ENCODE measurements at places on chromosomes 13 and 19. TPM values are rescaled to one million over a fixed set of nuclear protein-coding genes. Genes with fewer than 3 reads are reported as not detected.

DNA sequence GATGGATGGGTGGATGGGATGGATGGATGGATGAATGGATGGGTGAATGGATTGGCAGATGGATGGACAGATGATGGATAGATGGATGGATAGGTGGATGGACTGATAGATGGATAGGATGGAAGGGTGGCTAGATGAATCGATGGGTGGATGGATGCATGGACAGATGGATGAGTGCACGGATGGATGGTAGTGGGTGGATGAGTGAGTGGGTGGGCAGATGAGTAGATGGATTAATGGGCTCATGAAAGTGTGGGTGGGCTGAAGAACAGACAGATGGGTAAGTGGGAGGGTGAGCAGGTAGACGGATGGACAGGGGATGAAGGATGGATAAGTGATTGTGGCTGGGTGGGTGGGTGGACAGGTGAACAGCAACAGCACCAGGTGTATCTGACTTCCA lies 5.7 kb downstream of the SEMA6B start:
- DNase-seq, result no peak

DNA sequence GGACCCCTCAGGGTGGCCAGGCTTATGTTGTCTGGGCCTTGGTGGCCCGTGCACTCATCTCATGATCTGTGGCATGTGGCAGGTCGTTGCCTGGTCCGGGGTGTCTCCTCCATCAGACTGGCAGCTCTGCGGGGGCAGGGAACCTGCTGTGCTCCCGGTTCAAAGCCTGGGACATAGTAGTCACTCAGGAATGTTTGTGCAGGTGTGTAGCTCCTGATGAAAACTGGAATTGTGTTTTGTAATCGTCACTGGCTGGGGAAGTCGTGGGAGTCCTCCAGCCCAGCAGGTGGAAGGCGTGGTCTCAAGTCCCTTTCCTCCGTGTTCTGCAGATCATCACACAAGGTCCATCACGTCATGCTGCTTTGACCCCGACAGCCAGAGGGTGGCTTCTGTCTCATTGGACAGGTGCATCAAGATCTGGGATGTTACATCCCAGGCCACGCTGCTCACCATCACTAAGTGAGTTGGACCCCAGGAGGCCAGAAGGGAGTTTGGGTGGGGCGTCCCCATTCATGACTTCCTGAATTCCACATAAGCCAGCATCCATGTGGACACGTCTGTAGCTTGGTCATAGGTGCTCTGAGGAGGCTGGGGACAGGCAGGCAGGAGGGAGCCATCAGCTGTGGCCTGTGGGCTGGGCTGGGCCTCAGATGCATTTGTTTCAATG lies 19.1 kb downstream of the WDR88 start:
- DNase-seq, result no peak

GRCh38 chr13:51551416-51551815 lies 32.8 kb upstream of the WDFY2 start:
- DNase-seq, result no peak

DNA sequence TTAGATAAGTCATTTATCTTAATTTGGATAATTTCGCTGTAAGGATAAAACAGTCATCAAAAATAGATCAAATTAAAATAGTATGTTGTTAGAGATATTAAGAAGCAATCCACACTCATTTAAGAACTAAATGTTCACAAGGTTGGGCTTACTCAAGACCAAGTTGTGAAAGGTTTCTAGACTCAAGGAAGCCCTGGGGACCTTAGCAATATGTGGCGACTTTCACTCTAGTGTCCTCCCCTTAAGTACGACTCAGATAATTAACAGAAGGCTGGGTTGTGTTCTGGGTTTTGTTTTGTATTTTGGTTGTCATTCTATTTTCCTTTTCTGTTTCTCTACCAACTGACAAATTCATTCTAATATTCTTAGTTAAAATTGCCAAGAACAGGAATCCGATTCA lies 1008.0 kb downstream of the PCDH9 start:
- no peak for DNase-seq

GRCh38 chr19:46385636-46386035 lies 27.7 kb downstream of the CCDC8 start:
- no peak for DNase-seq

- DNase-seq, result no peak
Measured at GRCh38 chr13:75929076-75929475, 292.9 kb downstream of the LMO7 start.

DNA sequence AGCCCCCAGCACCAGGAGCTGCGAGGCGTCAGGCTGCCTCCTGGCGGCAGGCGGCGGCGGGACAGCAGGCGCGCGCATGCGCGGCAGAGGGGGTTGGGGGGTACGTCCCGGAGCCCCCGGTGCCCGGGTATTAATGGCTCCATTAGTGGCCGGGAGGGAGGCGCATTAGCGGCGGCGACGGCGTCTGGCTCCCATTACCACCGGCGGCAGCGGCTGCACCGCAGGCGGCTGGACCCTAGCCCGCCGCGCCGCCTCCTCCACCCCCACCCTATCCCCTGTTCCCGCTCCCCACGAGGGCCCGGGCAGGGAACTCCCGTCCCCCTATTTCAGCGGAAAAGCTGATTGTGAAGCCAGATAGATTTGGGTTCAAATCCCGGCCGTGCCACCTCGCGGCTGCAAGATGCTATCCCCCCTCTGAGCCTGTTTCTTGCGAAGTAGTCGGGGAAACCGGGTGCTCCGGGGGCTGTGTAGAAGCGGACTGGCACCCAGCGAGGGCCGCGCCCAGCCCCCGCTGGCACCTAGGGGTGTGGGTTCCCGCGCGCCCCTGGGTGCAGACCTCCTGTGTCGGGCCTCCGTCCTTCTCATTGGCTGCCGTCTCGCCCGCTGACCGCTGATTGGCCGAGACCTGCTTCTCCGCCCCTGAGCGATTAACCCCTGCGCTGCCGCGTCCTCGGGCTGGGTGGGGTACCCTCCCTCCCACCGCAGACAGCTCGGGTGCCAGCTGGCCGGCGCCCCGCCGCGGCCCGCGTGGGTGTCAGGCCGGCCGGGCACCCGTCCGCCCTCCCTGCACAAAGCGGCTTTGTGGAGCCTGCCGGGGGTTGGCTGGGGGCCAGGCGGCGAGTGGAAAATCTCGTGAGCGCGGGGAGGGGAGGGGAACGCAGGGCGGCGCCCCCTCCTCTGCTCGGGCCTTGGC lies 11.1 kb downstream of the CIC start:
- peak; percentile 91 for DNase-seq

DNA sequence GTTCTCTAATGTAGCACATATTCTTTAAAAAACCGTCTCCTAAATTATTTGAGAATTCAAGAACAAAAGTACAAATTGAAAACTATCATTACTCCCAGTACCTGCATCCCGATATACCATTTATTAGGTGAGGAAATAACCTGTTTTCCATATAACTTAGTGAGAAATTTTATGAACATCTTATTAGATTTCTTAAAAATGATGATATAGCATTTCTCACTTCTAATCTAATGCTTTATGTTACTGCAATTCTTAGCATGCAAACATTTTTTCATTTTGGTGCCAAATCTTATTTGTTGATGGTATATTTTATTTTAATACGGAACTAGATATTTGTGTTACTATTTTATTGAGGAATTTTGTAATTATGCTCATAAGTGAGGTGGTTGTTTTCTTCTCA lies 1321.3 kb upstream of the SLC10A2 start:
- DNase-seq, result no peak

- no peak for DNase-seq
Measured at GRCh38 chr13:97179501-97179900, 42.6 kb upstream of the MBNL2 start.

- no peak for DNase-seq
Measured at GRCh38 chr19:46954993-46955812, 64.4 kb upstream of the NPAS1 start.

DNA sequence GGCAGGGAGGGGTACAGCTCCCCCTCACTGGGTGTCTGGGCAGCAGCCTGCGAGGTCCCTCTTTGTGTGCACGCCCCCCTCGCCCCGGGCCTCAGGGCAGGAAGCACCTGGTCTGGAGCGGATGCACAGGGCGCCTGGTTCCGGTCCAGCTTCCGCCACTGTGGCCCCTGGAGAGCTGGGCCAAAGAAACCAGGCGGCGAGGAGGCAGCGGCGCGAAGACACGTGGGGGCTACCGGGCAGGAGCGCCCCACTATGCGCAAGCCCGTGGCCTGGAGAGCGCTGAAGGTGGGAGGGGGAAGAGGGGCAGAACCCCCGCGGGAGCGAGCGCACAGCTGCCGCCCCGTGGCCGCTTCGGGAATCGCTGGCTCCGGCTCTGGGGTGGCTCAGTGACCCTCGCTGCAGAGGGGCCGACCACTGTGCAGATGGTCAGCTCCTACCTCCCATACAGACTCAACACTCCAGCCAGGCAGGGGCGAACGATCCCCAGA lies 1.7 kb upstream of the LYL1 start:
- DNase-seq, result peak; percentile 65

DNA sequence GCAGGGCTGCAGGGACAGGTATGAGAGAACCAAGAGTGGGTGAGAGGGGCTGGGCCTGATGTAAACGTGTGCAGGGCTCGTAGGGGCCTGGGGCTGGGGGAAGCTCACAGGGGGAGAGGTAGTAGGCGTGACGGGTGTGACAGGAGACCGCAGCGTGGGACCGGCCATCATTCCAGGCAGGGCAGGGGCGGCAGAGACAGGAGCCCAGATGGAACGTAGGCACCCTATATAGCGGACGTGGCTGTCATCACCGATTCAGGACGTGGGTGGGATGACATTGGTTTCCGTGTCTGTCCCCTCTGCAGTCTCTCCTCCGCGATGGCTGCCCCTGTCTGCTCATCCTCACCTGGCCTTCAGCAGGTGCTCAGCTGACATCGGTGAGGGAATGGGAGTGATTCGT lies 48.4 kb downstream of the IER2 start:
- no peak for DNase-seq

- DNase-seq, result peak; percentile 83
Measured at GRCh38 chr19:54266133-54266532, 9.1 kb upstream of the LILRB5 start.

- DNase-seq, result no peak
Measured at GRCh38 chr13:48773531-48774275, 120.0 kb downstream of the CYSLTR2 start.

DNA sequence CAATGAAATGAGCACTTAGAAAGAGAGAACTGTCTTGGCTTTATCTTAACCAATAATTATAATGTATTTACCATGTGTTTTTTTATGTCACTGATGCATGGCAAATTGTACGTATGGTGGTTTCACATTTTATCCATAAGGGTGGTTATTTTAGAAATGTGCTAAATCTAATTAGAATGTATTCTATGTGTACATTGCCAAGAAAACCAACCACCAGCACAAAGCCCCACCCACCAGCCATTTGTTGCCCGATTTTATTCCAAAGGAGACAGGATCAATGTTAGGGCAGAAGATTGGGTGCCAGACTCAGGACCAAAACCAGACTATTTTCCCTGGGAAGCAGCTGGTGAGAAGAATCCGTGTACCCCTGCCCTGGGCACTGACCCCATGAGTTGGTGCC lies 63.0 kb upstream of the SOX1 start:
- DNase-seq, result no peak

DNA sequence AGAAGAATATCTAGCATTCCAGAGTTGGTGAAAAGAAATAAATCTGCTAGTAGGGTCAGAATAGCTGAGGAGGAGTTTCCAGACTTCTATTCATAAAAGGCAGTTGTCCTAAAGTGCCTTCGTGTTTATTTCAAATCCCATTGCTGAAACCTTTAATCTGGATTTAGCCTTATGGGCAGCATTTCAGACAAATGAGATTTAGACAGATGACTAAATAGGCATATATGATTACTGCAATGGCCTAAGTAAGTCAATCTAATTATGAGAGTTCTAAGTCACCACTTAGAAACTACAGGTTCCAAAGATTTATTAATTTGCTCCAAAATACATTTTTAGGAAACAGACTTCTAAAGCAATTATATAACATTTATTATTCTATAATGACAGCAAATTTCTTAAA lies 368.7 kb downstream of the LIG4 start:
- no peak for DNase-seq

DNA sequence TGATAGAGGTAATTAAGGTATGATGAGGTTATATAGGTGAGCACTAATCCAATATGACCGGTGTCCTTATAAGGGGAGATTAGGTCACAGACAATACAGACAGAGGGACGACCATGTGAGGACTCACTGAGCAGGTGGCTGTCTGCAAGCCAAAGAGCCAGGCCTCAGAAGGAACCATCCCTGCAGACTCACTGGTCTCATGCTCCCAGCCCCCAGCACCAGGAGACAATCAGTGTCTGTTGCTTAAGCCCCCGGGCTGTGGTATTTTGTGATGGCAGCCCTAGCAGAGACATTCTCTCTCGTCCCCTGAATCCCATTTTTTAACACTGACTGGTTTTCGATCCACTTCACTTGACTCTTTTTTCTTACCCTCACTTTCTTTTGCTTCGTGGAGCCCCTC lies 51.9 kb upstream of the PABPC3 start:
- DNase-seq, result no peak

DNA sequence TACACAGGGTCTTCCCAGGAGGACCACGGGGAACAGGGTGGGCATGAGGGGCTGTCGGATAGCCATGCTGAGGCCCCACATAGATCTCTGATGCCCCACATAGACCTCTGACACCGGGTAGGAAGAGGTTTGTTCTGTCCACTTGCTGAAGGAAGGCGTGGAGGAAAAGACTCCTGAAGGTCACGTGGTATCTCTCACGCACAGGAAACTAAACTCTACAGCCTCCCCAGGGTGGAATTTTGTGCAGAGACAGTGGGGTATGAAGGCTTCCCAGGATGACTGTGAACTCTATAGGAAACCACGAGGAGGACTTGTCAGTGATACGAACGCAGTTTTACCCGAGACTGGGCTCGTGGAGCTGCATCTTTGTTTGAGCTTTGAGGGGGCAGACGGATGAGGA lies 2.8 kb downstream of the EVI5L start:
- no peak for DNase-seq

GRCh38 chr19:2110822-2111221 lies 14.1 kb downstream of the IZUMO4 start:
- DNase-seq, result peak; percentile 73

- peak; percentile 94 for DNase-seq
Measured at GRCh38 chr19:55484593-55485438, at the start of gene NAT14. TSS of gene NAT14 (plus strand) at chr19:55485188. CDS start at chr19:55485709, 521 bp downstream.

- no peak for DNase-seq
Measured at GRCh38 chr19:31347828-31348392, 1.3 kb downstream of the TSHZ3 start.

GRCh38 chr19:44719262-44719701 lies 20.3 kb downstream of the CEACAM16 start:
- DNase-seq, result no peak

DNA sequence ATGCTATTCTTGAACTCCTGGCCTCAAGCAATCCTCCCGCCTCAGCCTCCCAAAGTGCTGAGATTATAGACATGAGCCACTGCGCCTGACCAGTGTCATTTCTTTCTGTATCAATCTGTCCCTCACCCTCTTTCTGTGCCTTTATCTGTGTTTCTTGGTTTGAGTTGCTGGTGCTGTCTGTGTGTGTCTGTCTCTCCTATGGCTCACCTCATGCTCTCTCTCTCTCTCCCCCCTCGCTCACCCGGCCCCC lies 9.9 kb downstream of the IRF2BP1 start:
- DNase-seq, result no peak

- no peak for DNase-seq
Measured at GRCh38 chr19:42380155-42380554, 9.9 kb downstream of the CNFN start.

The ZNF229 gene
- 2.2 TPM for total RNA-seq

The CPT1C gene
- total RNA-seq, result 0.46 TPM

The ZNF222 gene
- total RNA-seq, result 4.3 TPM

The CEACAM3 gene
- 2.7 TPM for total RNA-seq

The ZNF578 gene
- not detected for total RNA-seq

The LGALS14 gene
- total RNA-seq, result not detected

The OR7C1 gene
- total RNA-seq, result not detected

The CNN1 gene
- 23.1 TPM for total RNA-seq

The HSH2D gene
- total RNA-seq, result 5.9 TPM

The C1QTNF9 gene
- not detected for total RNA-seq

The CASP14 gene
- not detected for total RNA-seq

The PRR19 gene
- 0.40 TPM for total RNA-seq

The CBY2 gene
- total RNA-seq, result not detected

Data from upper lobe of left lung (tissue), 6 donors.